ENCODE measurements at places on chromosomes 3 and 15.

- DNase-seq, result no peak
Observed at GRCh38 chr3:157573780-157574378, 70.7 kb upstream of the VEPH1 start.

DNA sequence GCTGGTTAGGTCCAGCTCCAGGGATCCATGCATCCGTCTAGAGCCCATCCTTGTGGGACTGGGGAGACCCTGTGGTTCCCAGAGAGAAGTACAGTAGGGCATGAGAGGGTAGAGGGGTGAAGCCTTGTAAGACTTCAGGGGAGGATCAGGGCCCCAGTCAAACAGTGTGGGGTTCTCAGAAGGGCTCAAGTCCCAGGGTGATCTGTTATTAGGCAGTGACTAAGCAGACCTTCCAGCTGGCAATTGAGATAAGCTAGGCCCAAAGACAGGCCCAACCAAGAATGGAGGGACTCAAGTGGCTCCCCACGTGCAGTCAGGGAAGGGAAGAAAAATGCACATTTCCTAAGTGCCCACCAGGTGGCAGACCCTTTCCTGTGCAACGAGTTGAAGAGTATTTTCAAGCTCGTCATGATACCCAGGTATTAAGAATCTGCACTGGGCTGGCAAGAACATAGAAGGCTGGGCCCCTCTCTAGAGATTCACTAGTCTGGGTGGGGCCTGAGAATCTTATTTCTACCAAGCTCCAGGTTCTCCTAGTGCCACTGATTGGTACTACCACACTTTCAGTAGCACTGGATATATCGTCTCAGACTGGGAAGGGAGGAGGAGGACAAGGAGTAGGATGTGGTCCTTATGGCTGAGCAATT lies 240.8 kb downstream of the NR1D2 start:
- no peak for DNase-seq

DNA sequence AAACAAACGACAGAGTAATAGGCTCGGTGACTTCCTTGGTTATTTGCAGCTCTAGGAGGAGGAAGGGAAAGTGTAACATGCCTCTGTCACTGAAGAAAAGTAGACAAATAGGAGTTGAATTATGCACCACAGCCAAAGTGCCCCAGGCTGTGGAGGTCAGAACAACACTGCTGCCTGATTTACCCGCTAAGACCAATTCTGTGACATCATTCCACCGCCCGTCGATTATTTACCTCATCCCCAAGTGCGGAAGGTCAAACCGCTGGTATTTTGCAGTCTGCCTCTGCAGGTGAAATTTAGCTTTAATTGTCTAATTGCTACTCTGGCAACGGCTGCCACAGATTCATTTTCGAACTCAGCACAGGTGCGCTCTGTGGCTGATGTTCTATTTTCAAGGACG lies 106.3 kb upstream of the PRICKLE2 start:
- DNase-seq, result no peak

GRCh38 chr3:177932750-177933660 lies 603.2 kb upstream of the KCNMB2 start:
- DNase-seq, result no peak

GRCh38 chr3:52385157-52385556 lies 59.7 kb downstream of the SEMA3G start:
- DNase-seq, result no peak

DNA sequence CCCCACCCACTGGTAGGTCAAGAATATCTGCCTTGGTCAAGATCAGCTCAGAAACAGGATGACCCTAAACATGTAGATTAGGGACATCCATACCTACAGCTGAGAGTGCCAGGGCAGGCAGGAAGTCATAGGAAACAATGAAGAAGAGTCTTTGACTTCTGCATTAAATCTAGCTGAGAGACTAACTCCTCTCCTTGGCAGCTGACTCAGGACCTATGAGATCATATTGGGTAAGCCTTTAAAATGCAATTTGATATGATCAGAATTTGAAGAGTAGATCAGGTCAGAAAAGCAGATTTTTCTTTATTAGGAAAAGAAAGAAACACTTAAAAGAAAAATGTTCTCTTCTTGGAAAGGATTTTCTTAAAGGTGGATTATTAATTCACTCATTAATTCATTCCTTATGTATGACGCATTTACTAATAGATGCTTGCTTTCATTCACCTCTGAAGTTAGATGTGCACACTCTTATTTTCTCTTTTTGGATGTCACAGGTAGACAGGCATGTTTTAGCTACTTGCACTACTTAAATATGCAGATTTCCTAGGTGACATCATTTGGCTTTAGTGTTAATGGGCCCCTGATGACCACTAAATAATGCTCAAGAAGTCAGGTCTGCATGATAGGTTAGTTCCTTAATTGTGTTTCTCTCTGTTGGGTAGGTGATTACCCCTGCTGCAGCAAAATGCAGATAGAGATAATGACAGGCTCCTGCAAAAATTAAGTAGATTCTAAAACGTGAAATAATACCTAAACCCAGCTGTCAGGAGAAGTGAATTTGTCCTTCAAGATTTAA lies 35.7 kb upstream of the GSK3B start:
- no peak for DNase-seq

GRCh38 chr3:36192901-36193300 lies 187.4 kb upstream of the STAC start:
- DNase-seq, result no peak

DNA sequence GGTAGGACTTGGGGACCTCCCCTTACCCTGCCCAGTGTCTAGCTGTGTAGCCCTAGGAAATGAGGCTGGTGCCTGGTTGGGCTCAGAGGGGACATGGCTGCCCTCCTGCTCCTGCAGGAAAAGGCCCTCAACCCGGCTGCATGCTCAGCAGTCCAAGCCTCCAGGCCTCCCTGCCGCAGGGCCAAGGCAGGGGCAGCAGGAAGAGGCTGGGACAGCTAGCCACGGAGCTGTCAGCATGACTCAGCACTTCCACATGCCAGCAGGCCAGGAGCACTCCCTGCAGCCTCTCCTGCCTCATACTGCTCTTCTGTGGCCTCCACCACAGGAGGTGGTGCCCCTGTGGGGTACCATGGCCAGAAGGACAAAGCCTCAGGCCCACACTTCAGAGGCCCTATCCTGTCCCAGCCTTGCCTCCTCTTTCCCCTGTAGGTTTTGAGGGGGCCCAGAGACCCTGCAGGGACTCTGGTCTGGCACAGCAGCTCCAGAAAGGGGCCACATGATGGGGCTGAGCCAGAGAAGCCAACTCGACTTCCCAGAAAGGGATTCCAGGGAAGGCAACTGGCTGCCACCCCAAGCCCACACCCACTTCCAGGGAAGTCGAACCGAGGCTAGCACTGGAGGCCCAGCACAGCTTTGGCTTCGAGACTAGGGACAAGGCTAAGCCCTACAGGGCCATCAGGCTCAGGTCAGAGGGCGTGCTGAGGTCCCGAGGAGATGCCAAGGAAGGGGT lies 19.5 kb downstream of the TKT start:
- no peak for DNase-seq

GRCh38 chr3:67593761-67594234 lies 60.6 kb downstream of the SUCLG2 start:
- DNase-seq, result peak; percentile 3

DNA sequence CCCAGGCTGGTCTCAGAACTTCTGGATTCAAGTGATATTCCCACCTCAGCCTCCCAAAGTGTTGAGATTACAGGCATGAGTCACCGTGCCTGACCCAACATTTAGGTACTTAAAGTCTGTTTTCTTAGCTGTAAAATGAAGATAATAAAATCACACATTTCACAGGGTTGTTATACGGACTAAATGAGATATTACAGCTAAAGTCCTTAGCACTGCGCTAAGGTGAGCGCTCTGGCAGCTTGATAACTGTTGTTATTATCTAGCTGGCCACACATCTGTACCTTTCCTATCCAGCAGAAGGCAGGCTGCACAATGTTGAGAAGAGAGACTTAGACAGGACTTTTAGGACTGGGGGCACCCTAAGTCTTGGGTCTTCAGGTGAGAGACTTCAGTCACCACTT lies 2.7 kb upstream of the LIPH start:
- DNase-seq, result no peak

DNA sequence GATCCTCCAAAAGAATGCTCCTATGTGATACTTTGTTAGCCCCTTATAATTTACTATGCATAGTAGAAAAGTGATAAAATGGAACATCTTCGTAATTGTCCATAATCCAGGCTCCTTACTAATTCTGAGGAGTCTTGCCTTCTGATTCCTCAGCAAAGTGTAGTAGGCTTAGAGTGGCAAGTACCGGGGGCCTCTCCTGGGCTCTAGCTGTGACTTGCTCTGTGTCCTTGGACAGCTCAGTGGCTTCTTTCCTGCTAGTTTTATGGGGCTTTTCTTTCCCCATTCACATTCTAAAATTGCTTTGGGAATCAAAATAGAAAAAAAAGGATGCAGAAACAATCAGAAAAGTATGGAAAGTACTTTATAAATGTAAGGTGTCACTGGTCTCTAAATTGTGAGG lies 211.0 kb downstream of the RORA start:
- DNase-seq, result no peak

DNA sequence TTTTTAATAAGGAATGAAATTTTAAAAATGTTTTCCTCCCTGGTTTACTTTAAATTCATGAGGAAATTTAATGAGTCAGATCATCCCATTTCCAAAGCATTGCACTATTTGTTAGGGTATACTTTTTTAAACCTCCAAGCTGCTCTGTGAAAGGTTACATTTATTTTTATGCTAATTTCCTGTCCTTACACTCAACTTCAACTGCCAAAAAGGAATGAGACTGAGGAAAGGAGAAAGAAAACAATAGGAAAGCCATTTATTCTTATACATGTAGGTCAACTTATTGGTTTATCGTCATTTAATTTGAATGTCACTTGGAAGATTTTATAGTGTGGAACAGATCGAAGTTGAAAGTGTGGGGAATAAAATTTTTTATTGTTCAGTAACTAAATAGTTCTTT lies 104.1 kb downstream of the ALCAM start:
- no peak for DNase-seq

GRCh38 chr15:98859149-98859548 lies 148.4 kb downstream of the PGPEP1L start:
- no peak for DNase-seq

DNA sequence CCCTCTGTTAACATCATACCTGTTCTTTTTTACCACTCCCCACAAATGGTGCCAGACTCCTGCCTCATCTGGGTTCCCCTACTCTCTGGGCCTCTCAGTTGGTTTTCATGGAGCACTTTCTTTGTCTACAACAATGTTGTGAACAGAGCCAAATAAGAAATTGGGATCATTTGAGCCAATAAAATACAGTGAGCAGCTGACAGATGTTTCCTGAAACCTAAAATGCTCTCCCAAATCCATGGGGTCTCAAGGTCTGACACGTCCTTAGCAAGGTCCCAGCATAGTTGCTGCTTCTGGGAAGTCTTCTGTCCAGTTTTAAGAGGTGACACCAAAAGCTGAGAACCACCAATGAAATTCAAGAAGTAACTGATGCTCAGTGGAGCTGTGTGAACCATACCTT lies 1.7 kb downstream of the NMNAT3 start:
- DNase-seq, result no peak

DNA sequence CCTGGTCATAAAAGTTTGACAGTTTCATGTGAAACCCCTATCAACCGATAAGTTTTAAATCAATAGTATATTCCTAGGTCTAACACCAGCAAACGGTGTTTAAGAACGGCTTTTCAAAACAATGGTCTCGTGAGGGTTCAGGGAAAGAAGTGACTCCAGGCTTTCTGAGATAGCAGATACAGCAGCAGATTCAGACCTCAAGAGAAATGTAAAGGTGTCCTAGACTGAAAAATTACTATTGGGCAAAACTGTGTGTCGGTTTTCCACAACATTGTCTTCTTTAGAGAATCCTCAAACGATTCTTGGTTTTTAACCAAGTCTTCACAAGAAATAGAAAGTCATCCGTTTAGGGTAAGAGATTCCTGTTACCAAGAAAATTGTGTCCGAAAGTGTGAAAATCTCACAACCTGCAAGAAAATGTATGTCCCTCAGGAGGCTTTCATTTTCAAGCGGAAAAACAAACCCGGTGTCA lies 1.2 kb downstream of the SETD2 start:
- no peak for DNase-seq

DNA sequence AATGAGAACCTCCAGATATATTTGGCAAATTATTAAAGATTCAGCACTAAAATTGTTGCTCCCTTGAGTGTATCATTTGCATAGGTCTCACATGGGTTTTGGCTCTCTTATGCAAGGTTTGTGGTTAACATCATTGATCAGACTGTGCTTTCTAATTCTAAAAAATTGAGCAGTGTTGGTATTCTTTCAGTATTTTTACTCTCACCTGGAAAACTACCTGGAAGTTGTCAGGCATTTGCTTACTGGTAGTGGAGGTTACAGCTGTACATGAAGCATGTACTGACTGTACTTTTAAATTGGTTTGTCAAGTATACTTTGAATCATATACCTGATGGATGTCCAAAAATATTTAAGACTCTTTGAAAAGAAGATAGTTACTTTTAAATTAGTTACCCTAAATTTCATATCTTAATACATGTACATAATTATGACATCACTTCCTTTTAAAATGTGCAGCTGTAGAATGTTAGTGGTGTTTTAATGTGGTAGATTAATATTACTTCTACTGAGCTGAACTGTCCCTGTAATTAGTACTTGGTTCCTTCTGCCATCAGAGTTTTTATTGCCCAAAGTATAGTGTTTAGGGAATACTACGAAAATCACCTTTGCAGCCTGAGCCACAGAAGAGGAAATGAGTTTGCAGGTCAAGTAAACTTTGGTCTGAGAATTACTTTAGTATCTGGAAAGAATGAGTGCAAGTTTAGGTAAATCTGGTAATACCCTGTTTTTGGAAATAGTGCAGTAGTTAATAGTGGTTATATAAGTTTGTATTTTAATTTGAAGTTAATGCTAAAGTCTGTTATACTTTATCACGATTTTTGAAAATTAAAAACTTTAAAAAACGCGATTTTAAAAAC lies 2.8 kb downstream of the CHD2 start:
- no peak for DNase-seq

- no peak for DNase-seq
Observed at GRCh38 chr3:101944308-101944707, 95.0 kb downstream of the NFKBIZ start.

- DNase-seq, result no peak
Observed at GRCh38 chr3:127307916-127308315, 20.1 kb upstream of the PRR20G start.

DNA sequence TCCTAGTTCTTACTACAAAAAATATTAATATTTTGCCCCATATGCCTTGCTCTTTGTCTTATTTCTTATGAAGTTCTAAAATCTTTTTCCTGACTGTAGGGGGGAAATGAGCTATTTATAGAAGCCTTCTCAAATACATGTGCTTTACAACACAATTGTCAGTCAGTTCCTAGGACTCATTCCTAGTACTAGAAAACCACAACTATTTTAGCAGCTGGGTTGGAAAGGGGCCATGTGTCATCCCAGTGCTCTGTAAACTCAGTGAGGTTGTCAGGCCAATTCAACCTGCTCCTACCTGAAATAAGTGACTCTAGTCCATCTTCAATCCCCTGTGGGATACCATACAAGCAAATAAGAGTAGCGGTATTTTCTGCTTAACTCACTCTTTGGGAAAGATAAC lies 153.8 kb downstream of the ULK4 start:
- no peak for DNase-seq

- DNase-seq, result no peak
Observed at GRCh38 chr3:48299746-48300712, 33.4 kb downstream of the SPINK8 start.

GRCh38 chr15:35505141-35505540 lies 40.8 kb downstream of the DPH6 start:
- no peak for DNase-seq

Data from NK-92 treated with Interleukin-12 subunit alpha and Interleukin-12 subunit beta, amount 100 ng/mL, for 24 hours (cell line).